ENCODE measurements at places on chromosomes 3 and 15. TPM values are rescaled to one million over a fixed set of nuclear protein-coding genes. Genes with fewer than 3 reads are reported as not detected.

The GOLGA6B gene
- polyA plus RNA-seq: not detected

The RCCD1 gene
- polyA plus RNA-seq: 7.7 TPM

The GOLGA6L10 gene
- 1.2 TPM for polyA plus RNA-seq

The PAQR5 gene
- 0.08 TPM for polyA plus RNA-seq

The KLHL6 gene
- 5.1 TPM for polyA plus RNA-seq

The GP9 gene
- not detected for polyA plus RNA-seq

The UCN2 gene
- polyA plus RNA-seq: 0.11 TPM

The DNAH12 gene
- 0.10 TPM for polyA plus RNA-seq

The SPPL2A gene
- polyA plus RNA-seq: 38.8 TPM

The RGMA gene
- polyA plus RNA-seq: 0.06 TPM

The LXN gene
- 56.9 TPM for polyA plus RNA-seq

The TKT gene
- polyA plus RNA-seq: 287 TPM

The CDCP1 gene
- polyA plus RNA-seq: not detected

The MED12L gene
- polyA plus RNA-seq: 0.03 TPM

The ITIH3 gene
- not detected for polyA plus RNA-seq

The LMAN1L gene
- not detected for polyA plus RNA-seq

The CPNE4 gene
- polyA plus RNA-seq: not detected

The SEC22A gene
- 25.1 TPM for polyA plus RNA-seq

The PLA2G4D gene
- not detected for polyA plus RNA-seq

The ACSBG1 gene
- not detected for polyA plus RNA-seq

The TMEM212 gene
- 0.14 TPM for polyA plus RNA-seq

The FSIP1 gene
- polyA plus RNA-seq: 0.23 TPM

The IMP3 gene
- polyA plus RNA-seq: 64.0 TPM

The STAG1 gene
- polyA plus RNA-seq: 5.0 TPM

The SV2B gene
- polyA plus RNA-seq: not detected

The RASGRP1 gene
- polyA plus RNA-seq: 0.15 TPM

The ZBTB47 gene
- 13.2 TPM for polyA plus RNA-seq

The GXYLT2 gene
- polyA plus RNA-seq: 0.07 TPM

The CTXND1 gene
- polyA plus RNA-seq: not detected

The ASB14 gene
- polyA plus RNA-seq: not detected

The COL6A6 gene
- not detected for polyA plus RNA-seq

The NR2E3 gene
- 0.04 TPM for polyA plus RNA-seq

The HIGD2B gene
- polyA plus RNA-seq: not detected

The RNU5B-1 gene
- polyA plus RNA-seq: not detected

The C3orf70 gene
- polyA plus RNA-seq: 0.08 TPM

The PARP3 gene
- 13.8 TPM for polyA plus RNA-seq

The ACAN gene
- polyA plus RNA-seq: not detected

The SAMMSON gene
- polyA plus RNA-seq: not detected

The RTP1 gene
- not detected for polyA plus RNA-seq

The DLEC1 gene
- not detected for polyA plus RNA-seq

The TRIM42 gene
- polyA plus RNA-seq: not detected

The SEMA3F gene
- 64.8 TPM for polyA plus RNA-seq

The P2RY12 gene
- polyA plus RNA-seq: not detected

The GABRR3 gene
- polyA plus RNA-seq: not detected

The ITIH1 gene
- not detected for polyA plus RNA-seq

The REC114 gene
- not detected for polyA plus RNA-seq

The MAGEL2 gene
- polyA plus RNA-seq: not detected

The SEMA7A gene
- 2.0 TPM for polyA plus RNA-seq

The CDHR4 gene
- polyA plus RNA-seq: 0.19 TPM

The C15orf61 gene
- polyA plus RNA-seq: 3.5 TPM

The NR1I2 gene
- 0.03 TPM for polyA plus RNA-seq

All from endothelial cell of umbilical vein (primary cell).